ENCODE measurements at places on chromosomes 3 and 15.

DNA sequence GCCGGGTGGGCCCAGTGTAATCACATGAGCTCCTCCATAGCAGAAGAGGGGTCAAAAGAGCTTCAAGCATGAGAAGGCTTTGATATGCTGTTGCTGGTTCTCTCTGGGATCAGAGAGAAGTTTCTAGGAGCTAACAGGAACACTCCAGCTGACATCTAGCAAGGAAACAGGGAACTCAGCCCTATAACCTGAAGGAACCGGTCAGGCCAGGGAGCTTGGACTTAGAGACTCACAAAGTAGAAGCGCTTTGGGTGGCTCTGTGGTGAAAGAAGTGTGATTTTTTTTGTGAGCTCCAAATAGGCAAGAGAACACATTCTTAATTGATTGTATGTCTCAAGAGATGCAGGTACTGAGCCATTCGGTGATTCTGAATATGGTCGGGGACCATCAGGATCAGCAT lies 26.2 kb upstream of the EPHB1 start:
- no peak for DNase-seq

- DNase-seq, result peak; percentile 12
Observed at GRCh38 chr3:126135406-126136076, 44.8 kb downstream of the ALDH1L1 start.

- no peak for DNase-seq
Observed at GRCh38 chr3:17806201-17806600, 63.8 kb upstream of the TBC1D5 start.

DNA sequence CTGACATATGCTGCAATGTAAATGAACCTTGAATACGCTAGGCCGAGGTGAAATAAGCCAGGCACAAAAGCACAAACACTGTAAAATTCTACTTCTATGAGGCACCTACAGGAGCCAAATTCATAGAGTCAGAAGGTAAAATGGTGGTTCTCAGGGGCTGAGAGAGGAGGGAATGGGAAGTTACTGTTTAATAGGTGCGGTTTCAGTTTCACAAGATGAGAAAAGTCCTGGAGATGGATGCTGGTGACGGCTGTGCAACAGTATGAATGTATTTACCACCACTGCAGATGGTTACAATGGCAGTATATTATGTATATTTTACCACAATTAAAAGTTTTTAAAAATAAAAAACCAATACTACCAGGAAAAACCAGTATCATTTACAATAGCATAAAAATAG lies 4.0 kb downstream of the TNK2 start:
- DNase-seq, result no peak

DNA sequence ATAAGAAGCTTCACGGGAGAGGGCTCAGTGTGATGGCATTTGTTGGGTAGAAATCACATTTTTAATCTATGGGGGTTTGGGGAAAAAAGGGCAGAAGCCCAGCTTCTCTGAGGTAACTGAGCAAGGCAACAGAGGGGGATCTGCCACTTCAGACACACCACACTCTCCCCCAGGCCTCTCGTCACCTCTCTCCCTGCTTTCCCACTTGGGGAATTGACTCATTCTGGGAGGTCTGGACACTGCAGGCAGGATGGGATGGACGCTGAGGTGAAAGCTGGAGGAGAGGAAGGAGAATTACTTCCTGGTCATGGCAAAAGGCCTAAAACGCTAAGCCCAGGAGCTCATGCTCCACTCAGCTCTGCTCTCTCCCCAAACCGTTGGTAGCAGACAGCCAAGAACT lies 33.2 kb downstream of the MYO5C start:
- no peak for DNase-seq

- DNase-seq, result peak; percentile 21
Observed at GRCh38 chr15:95715906-95716656, 614.4 kb upstream of the NR2F2 start.

GRCh38 chr3:48001991-48002390 lies 14.2 kb downstream of the MAP4 start:
- DNase-seq, result no peak

GRCh38 chr3:43907508-43907858 lies 216.7 kb downstream of the ABHD5 start:
- DNase-seq, result no peak

- peak; percentile 65 for DNase-seq
Observed at GRCh38 chr15:91407269-91407889, 307.3 kb downstream of the SV2B start.

DNA sequence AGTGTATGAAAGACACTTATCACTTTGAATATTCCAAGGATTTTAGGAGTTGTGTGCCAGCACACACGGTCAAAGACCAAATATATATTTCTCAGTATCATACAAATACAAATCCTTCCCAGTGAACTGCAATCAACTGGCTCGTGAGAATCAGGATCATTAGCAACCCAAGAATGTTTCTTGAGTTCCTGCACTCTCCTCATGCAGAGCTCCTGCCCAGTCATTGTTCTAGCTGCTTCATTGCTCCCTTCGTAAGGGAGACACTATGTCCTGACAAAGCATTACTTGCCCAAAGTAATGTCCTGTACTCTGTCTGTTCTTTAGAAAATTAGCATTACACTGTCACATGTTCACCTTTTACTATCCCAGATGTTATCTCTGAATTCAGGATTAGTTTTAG lies 92.0 kb upstream of the SLC4A7 start:
- no peak for DNase-seq

- DNase-seq, result no peak
Observed at GRCh38 chr3:101643009-101643844, 33.7 kb downstream of the ZBTB11 start.

DNA sequence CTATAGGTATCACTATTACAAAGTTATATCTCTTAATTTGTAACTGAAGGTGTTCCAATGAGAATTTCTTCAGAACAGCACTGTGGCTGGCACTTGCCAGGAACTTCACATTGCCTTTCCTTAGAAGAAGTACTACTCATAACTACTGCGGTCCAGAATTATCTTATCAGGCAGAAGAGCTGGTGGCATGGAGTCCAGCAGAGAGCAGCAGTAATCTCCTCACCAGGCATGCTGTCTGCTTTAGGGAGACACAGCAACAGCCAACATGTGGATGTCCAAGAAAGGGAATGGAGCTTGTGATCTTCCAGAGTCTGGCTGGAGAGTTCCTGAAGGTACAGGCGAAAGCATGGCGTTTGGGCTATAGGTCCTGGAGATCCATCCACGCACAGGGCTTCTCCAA lies 919.7 kb upstream of the NR2F2 start:
- no peak for DNase-seq

DNA sequence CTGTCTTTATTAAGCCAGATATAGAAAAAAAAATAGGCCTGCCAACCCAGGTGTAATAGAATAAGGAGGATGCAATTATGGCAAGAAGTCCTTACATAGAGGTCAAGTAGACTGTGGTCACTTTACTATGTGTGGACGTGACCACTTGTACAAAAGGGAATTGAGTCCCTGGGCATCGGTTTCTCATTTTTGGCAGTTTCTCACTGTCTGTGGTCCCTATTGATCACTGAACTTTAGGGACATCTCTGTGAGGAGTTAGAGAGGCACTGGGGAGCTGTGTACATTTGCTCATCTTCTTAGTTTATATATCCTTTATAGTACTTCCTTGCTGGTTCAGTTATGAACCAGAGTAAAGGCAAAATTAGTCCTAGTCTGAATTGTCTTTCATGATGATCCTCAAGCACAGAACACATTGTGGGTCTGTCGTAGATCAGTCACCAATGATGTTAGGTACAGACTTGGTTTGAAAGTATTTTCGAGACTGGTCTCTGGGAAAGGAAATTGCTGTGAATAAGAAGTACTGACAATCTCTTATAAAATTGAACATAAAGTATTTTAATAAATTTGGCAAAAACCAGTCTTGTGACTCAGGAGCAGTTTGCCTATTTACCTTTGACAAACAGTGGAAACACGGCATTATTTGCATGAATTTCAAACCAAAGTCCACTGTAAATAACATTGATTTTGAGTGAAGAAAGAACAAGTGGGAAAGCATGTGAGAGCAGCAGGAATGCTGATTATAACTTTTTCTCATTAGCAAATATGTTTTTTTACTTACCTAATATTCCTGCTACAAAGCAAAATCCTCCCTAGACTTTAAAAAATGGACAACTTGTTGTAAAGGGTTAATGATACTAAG lies 218.9 kb upstream of the DPH6 start:
- no peak for DNase-seq

- DNase-seq, result no peak
Observed at GRCh38 chr15:75684648-75685047, 28.0 kb downstream of the CSPG4 start.

GRCh38 chr3:186653080-186653707 lies 12.6 kb upstream of the HRG start:
- no peak for DNase-seq

GRCh38 chr15:101110681-101111569 lies 140.9 kb downstream of the CHSY1 start:
- no peak for DNase-seq

DNA sequence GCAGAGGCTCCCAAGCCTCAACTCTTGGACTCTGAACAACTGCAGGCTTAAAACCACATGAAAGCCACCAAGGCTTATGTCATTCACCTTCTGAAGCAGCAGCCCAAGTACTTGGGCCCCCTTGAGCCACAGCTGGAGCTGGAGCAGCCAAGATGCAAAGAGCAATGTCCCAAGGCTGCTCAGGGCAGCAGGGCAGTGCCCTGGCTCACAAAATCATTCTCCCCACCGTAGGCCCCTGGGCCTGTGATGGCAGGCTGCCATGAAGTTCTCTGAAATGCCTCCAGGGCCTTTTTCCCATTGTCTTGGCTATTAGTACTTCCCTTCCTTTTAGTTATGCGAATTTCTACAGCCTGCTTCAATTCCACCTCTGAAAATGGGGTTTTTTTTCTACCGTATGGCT lies 83.4 kb downstream of the DCLK3 start:
- DNase-seq, result no peak

GRCh38 chr3:140186421-140186920 lies 251.5 kb downstream of the CLSTN2 start:
- DNase-seq, result peak; percentile 30

DNA sequence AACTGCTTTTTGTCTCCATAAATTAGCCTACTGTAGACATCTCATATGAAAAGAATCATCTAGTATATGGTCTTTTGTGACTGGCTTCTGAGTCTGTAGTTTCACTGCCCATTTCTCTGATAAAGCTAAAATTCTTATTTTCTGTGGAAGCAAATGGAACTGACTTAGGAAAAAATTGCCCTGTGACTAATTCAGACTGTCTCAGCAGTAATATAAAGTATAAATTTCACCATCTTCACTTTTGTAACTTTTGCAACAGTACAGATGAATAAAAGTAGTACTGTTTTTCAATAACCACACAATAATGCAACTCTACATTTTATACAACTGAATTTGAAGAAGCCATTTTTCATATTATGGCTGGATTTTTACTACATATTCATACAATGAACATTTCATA lies 104.1 kb downstream of the TBC1D5 start:
- no peak for DNase-seq

GRCh38 chr15:89654847-89655805 lies at the start of gene KIF7:
KIF7 (minus strand) TSS chr15:89655467; CDS start chr15:89652930, 2,537 bp downstream.
- peak; percentile 89 for DNase-seq

DNA sequence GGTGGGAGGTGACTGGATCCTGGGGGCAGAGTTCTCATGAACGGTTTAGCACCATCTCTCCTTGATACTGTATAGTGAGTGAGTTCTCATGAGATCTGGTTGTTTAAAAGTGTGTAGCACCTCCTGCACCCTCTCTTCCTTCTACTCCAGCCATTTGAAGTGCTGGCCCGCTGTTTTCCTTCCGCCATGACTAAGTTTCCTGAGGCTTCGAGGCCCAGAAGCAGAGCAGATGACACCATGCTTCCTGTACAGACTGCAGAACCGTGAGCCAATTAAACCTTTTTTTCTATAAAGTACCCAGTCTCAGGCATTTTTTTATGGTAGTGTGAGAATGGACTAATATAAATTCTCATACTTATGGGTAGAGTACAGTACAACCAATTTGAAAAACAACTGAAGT lies 123.6 kb upstream of the BHLHE40 start:
- no peak for DNase-seq

GRCh38 chr3:112034436-112034835 lies at the start of gene TMPRSS7:
TMPRSS7 (plus strand) TSS chr3:112034736; CDS start chr3:112034846, 110 bp downstream.
- no peak for DNase-seq

- DNase-seq, result no peak
Observed at GRCh38 chr3:4162096-4162495, 141.1 kb upstream of the SETMAR start.

DNA sequence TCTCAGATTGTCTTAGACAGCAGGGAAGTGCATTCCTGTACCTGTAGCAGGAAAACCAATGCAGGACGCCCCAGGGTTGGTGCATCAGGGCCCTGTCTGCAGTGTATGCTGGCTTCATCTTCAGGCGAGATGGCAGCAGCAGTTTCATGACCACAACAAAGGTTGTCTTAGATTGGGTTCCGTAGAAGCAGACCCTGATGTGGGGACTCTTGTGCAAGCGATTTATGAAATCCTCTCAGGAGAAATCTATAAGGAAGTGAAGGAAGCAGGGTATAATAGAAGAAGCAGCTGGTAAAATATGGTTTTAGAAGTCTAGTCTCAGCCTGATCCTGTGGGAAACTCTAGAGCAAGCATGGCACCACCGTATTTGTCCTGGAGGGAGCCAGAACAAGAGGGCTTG lies 25.0 kb downstream of the DNAH1 start:
- no peak for DNase-seq

- DNase-seq, result no peak
Observed at GRCh38 chr3:177452831-177453450, 255.7 kb upstream of the TBL1XR1 start.

DNA sequence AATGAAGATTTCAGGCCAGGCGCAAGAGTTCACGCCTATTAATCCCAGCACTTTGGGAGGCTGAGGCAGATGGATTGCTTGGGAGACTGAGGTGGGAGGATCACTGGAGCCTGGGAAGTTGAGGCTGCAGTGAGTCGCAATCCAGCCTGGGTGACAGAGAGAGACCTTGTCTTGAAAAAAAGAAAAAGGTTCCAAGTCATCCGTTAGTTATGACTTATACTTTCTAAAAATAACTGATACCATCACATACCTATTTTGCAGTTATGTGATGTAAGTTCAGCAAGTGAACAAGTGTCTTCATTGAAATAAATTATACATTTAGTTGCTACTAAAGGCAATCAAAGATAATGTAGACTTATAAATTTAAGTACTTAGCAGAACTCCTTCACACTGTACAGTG lies 22.1 kb downstream of the CLPX start:
- DNase-seq, result no peak

DNA sequence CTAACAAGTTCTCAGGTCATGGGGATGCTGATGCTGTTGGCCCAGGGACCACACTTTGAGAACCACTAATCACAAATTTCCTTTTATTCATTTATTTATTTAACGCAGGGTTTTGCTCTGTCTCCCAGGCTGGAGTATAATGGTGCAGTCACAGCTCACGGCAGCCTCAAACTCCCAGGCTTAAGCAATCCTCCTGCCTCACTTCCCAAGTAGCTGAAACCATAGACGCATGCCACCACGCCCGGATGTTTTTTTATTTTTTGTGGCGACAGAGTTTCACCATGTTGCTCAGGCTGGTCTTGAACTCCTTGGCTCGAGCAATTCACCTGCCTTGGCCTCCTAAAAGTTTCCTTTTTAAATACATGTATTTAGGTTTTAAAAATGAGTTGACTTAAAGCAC lies 20.7 kb upstream of the ISLR2 start:
- DNase-seq, result no peak

GRCh38 chr3:111746772-111747171 lies 112.3 kb upstream of the PHLDB2 start:
- no peak for DNase-seq

- DNase-seq, result no peak
Observed at GRCh38 chr3:185308126-185308754, 54.4 kb upstream of the EHHADH start.
